ENCODE measurements at places on chromosomes 12 and 14.

GRCh38 chr12:57630891-57631433 lies 2.0 kb downstream of the B4GALNT1 start:
- DNase-seq, result no peak

DNA sequence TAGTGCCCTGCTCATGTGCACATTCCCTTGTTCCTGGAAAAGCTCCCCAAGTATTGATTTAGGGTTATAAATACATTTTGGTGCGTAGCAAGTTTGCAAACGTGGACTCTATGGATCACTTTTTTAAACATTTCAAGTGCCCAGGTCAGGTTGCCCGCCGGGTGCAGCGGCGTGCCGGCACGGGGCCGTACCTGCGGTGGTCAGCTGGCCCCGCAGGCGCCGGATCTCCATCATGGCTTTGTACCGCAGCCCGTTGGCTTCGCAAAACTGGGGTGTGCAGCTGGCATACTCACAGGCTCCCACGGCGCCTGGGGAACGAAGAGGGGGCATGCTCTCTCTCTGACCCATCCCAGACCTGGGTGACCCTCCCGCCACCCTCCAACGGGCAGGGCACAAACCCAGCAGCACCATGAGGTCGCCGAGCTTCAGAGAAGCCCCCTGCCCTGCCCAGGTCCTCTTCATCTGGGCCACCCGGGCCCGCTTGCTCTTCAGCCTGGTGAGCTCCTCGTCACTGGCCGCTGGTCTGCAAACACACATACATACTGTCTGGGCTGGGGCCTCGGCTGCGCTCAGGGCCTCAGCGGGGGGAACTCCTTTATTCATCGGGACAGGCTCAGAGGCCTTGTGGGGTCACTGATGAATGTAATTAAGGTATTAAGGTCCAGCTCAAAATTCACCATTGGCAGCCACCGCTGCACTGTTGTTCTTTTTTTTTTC lies 35.1 kb downstream of the DHX37 start:
- no peak for DNase-seq

DNA sequence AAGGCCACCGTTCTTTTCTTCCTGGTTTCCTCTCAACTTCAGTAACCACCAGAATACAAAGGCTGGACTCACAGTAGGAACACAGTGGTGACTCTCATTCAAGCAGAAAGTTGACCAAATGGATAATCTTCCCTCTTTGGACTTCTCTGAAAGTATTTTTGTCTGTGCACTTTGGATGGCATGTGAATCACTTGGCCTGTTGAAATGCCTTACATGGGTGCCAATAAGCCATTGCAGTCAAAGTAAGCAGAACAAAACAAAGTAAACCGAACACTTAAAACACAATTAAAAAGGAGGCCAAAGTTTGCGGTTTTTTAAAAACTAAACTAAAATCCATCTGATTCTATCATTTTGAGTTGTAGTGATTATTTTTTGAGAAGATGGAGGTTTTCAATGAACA lies 370.1 kb upstream of the DDHD1 start:
- DNase-seq, result no peak

- DNase-seq, result no peak
Observed at GRCh38 chr12:91424506-91424905, 241.9 kb upstream of the DCN start.

DNA sequence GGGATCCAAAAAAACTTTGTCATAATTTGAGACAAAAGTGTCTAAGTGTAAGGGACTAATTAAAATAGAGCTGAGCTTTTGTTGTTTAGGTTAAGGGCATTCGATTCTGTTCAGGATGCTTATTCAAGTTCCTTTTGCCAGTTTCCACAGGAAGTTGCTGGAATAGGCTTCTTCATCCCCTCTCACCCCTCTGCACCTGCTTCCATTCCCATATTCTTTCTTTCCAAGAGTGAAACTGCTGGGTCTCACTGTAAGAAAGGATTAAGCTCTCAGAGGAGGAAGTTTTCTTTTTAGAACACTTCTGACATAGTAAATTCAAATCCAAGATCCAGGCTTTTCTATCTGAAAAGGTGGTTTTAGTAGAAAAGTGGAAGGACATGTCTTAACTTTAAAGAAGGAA lies 61.4 kb downstream of the POLR3B start:
- no peak for DNase-seq

- DNase-seq, result no peak
Observed at GRCh38 chr14:30796707-30797106, 77.7 kb upstream of the COCH start.

- DNase-seq, result no peak
Observed at GRCh38 chr14:72165229-72165698, 233.0 kb downstream of the RGS6 start.

DNA sequence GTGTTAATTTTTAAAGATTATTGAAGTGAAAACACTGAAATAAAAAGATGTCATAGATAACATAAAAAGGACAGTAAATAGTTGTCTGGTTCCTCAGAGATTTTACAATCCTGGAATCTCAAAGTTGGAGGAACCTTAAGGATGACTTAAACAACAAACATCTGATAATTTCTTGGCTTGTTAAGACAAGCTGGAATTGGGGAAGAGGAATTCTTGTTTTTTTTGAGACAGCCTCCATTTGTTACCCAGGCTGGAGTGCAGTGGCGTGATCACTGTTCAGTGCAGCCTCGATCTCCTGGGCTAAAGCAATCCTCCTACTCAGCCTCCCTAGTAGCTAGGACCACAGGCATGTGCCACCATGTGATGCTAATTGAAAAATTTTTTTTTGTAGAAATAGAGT lies 2.3 kb downstream of the ZNF410 start:
- DNase-seq, result no peak

GRCh38 chr12:80068173-80068572 lies 31.2 kb upstream of the OTOGL start:
- DNase-seq, result no peak

DNA sequence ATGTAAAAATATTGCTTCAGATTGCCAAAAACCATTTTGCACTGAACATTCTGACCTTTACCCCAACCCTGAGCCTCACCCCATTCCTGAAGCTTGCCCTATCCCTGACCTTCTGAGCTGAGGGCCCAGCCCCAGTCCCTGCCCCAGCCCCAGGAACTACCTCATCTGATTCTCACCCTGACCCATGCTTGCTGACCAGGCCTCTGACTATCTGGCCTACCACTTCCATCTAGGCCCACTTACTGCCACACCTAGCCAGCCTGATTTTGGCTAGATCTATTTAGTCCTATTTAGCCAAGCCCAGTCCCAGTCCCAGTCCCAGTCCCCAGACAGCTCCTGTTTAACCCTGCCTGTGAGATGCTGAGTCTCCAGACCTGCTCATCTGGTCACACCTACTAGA lies 33.6 kb downstream of the OR10P1 start:
- no peak for DNase-seq

DNA sequence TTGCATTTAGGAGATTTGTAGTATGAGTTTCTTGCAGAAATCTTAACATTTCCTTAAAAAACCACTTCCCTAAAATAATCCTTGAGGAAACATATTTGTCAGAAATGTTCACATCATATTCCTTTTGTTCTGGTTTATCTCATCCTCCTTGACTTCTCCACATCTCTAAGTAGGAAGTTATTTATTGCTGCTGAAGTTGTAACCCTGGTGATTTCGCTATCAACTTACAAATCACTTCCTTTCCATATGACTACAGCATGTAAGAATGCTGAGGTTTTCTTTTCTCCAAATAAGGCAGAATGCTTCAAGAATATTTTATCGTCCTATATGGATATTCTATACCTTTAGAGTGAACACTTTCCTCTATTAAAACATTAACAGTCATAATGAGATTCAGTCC lies 751.7 kb downstream of the NRXN3 start:
- no peak for DNase-seq

DNA sequence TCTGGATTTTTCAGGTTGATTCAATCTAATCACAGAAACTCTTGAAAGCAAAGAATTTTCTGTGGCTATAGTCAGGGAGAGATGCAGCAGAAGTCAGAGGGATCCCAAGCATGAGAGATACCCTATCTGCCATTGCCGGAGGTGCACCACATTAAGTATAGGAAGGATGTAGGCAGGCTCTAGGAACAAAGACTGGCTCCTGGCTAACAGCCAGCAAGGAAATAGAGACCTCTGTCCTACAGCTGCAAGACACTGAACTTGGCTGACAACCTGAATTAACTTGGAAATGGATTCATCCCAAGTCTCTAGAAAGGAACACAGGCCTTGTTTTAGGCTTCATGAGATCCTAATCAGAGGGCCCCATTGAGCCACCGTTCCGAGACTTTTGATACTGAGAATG lies 364.9 kb upstream of the FLRT2 start:
- DNase-seq, result no peak

- DNase-seq, result no peak
Observed at GRCh38 chr12:42744539-42745182, 155.1 kb upstream of the PRICKLE1 start.

DNA sequence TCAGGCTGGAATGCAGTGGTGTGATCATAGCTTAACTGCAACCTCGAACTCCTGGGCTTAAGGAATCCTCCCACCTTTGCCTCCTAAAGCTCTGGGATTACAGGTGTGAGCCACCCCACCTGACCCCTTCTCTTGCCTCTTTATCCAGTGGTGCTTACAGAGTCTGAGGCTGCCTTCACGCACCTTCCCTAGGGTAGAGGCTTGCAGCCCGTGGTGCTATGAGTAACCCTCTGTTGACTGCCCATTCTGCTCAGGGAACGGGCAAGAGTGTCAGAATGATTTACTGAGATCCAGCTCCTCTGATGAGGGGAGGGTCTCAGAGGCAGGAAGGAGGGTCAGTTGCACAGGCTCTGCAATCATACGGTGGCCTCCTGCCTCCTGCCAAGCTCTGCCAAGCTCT lies 125.1 kb upstream of the TBX3 start:
- DNase-seq, result no peak

DNA sequence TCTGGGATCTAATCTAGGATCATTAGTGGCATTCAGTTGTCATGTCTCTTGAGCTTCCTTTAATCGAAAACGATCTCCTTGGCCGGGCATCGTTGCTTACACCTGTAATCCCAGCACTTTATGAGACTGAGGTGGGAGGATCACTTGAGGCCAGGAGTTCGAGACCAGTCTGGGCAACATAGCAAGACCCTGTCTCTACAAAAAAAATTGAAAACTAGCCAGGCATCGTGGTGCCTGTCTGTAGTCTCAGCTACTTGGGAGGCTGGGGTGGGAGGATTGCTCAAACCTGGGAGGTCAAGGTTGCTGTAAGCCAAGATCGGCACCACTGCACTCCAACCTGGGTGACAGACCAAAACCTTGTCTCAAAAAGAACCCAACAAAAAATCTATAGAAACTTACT lies 9.0 kb downstream of the PUS1 start:
- no peak for DNase-seq

DNA sequence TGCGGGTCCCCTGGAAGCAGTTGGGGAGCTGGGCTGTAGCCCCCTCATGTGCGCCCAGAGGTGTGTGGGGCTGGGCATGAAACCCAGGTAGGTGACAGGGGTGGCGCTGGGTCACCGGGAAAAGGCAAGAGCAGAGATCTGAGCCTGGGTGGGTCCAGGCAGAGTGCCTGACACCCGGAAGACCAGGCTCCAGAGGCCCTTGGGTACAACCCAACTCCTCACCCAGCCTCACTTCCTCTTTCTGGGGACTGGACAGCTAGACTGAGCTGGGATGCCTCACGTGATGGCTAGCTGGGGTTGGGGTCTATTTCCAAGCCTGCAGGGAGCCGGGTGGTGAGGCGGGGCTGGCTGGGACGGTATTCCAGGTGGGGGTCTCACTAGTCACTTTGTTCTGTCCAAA lies 16.3 kb upstream of the CYP46A1 start:
- DNase-seq, result no peak

- DNase-seq, result no peak
Observed at GRCh38 chr12:33476058-33476457, 36.4 kb upstream of the SYT10 start.

DNA sequence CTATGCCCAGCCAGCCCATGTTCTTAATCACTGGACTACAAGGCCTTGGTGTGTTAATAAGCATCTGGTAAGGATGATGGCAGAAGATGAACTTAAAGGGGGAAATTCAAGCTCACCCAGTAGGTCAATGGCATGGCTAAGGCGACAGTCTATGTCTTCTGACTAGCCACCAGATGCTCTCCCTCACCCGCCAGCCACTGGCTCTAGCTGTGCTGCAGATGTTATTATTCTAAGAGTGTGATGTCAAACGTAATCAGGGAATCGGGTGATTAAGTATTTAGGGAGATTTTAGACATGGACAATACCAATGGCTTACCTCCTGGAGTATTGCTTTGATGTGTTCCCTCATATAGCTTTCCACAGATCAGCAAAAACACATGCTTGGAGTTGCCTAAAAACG lies 39.2 kb upstream of the MAX start:
- no peak for DNase-seq

DNA sequence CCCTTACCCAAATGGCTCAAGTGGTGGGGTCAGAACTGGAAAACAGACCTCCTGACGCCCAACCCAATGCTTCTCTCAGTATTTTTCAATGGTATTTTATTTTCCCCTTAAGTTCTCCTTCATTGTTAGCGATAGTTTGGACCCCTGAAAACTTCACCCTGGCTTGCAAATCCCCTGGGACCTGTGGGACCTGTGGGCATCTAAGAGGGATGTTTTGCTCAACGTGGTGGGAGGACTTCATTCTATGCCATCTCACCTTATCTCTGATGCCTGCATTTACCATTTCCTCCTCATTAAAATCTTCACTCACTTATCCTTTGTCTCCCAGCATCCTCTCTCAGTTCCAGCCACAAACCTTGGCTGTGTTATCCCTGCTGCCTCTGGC lies 59.4 kb upstream of the GZMB start:
- no peak for DNase-seq

GRCh38 chr12:91349476-91349875 lies 166.9 kb upstream of the DCN start:
- DNase-seq, result no peak

GRCh38 chr12:48350249-48351021 lies at the start of gene ZNF641:
TSS of gene ZNF641 (minus strand) at chr12:48350919. CDS start at chr12:48348090, 2,829 bp downstream.
- peak; percentile 28 for DNase-seq

DNA sequence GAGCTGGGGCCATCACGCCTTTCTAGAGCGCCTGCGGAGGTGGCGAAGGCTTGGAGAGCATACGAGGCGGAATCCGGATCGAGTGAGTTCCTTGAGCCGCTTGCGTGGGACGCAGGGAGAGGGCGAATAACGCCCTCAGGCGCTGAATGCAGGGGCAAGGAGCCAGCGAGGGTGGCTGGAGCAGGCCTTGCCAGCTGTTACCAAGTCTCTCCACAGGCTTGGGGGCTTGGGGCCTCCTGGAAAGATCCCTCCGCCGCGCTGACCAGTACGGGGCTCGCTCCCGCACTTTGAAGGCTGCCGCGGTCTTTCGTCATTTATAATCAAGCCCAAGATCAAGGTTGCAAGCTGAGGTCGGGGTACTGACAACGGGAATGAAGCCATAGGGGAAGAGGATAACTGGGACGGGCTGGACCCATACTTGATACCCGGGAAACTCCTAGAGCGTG lies 1.2 kb downstream of the FLRT2 start:
- no peak for DNase-seq

GRCh38 chr12:14532152-14532551 lies 35.5 kb downstream of the PLBD1 start:
- DNase-seq, result no peak

DNA sequence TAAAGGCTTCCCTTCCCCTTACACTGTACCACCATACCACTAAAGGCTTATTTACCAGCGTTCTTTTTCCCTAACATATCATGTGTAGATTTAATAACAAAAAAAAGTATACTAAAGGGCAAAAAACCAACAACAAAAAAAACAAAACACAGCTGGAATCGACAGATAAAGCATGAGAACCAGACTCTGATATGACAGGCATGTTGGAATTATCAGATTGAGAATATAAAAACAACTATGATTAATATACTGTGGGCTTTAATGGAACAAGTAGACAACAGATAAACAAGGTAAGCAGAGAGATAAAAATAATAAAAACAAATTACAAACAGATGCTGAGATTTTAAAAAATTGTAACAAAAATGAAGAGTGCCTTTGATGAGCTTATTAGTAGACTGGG lies 754.1 kb upstream of the MDGA2 start:
- DNase-seq, result no peak

All from activated CD8-positive, alpha-beta memory T cell treated with anti-CD3 and anti-CD28 coated beads for 48 hours (primary cell).